Substantia nigra (tissue), 51 donors: ENCODE measurements at places on chromosomes 11 and 22.

DNA sequence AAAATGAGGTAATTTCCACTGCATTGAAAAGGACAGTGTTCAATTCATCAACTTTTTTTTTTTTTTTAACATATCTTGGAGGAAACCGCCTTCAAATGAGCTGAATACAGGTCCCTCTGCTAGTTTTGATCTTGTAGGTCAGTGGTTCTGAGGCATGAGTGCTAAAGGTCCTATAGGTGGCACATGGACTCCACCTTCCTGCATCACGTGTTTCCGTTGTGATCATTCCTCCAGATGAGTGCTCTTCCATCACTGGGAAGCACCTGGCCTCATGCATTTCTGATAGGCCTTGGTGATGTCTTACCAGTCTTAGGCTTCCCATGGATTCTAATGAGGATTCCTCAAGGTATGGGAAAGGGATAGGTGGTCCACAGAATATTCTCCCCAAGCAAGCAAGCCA is 37.8 kb downstream of the FDX1 start:
- no peak for DNase-seq

- DNase-seq = no peak
Measured at GRCh38 chr11:22467741-22468140, 129.6 kb downstream of the SLC17A6 start.

DNA sequence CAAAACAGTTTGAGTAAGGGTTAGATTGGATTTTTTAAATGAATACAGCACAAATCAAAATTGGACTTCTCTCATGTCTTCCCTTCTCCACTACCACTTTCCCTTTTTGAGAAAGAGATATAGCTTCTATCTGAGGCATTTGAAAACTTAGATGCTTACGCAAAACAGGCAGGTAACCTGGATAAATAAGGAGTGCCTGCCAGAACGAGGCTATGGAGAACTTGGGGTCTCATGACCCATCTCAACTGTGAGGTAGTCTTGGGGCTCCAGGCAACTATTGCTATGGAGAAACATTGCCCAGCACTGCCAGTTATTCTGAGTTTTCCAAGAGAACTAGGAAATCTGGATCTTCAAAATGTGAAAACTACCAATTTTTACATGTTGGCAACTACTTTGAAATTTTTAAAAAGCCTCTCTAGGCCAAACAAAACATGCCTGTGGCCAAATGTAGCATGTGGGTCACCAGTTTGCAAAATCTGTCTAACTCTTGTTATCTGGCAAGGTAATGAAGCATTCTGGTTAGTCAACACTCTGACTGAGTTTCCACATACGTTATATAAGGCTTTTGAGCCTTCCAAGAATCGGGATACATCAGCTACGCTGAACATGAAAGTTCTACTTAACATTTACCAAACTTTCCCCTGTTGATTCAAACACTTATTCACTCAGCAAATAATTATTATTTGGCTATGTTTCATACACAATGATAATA is 752.7 kb downstream of the KCNA4 start:
- DNase-seq = no peak

DNA sequence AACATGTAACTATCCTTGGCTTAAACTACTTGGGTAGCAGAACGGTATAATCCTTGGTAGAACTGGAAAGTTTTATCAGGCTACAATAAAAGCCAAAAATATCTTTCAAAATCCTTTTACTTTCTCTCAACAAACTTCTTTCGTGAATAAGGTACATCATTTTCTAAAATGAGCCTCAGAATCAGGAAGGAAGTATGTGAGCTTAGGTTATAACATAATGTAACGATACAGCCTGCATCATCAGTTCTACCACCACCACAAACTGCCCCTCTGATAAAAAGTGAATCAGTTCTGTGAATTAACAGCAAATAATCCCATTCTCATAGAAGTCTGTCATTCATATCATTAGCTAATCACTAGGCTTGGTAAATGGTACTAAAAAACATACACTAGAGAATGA is 244.3 kb downstream of the SBF2 start:
- no peak for DNase-seq

- DNase-seq = no peak
Measured at GRCh38 chr11:31872076-31872443, 60.9 kb upstream of the PAX6 start.

GRCh38 chr11:121347813-121348212 is 55.2 kb downstream of the SC5D start:
- DNase-seq = no peak

DNA sequence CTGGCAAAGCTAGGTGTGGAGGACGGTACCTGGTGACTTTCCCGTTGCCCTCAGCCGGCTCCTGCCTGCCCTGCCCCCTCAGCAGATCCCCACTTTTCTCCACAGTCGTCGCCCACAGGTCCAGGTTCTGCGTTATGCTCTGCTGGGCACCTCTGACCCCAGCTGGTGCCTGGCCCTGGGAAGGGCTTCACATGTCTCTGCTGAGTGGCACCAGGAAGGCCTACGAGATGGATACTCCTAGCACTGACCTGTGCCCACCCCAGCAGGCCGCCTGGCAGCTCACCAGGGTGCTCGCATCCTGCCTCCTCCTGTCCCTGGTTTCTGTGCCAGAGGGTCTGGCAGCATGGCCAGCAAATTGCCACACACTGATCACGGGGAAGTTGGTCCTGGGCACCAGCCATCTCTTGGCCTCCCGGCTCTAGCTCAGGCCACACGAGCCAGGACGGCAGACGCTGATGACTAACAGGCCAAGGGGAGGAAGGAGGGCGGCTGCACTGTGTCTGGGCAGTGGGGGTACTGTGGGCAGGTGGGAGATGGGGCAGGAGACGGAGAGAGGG is 13.8 kb downstream of the CARS1 start:
- peak; percentile 23 for DNase-seq

- no peak for DNase-seq
Measured at GRCh38 chr22:35742342-35743100, 24.8 kb downstream of the APOL5 start.

DNA sequence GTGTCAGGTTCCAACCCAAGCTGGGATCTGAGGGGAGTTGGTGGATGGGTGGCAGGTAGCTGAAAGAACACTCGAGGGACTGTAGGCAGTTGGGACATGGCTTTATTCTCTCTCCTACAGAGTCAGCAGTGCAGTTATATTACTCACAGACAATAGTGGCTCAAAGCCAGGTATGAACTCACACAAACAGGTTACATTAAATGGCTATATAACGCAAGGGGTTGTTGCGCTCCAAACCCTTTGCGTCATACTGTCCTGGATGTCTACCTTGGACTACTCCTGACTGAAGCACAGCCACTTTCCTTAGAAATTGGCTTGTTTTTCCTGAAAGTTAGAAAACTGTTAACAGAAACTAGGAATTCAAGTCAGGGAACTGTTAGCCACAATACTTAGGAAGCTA is 66.4 kb upstream of the OR4B1 start:
- no peak for DNase-seq

- no peak for DNase-seq
Measured at GRCh38 chr11:96114178-96115064, 190.5 kb upstream of the MTMR2 start.

GRCh38 chr11:65316227-65317024 is 1.8 kb downstream of the CDC42EP2 start:
- no peak for DNase-seq

- DNase-seq = peak; percentile 9
Measured at GRCh38 chr11:123314972-123315371, 115.1 kb upstream of the GRAMD1B start.

DNA sequence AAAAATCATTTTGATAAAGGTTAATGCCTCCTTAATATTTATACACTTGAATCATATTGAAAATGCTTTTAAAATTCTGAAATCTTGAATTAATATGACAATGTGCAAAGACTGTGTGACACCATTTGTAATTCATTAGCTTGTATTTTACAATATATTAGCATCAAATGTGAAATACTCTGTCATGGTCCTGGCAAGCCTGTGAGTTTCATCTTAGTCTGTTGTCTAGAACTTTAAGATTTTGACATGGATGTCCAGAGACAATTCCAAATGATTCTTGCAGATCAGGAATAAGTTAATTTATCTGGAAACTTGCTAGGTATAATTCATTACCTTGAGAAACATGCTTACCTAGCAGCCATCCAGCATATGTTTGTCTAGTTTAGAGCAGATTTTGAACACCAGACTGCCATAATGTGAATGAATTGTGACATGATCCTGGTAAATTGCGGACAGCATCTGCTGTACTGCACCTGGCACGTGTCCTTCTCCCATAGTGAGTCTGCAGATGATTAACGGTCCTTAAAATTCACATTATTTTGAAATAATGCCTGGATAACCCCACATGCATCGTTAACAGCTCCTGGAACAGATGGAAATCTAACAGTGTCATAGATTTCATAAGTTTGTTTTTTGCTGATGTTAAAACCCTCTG is 34.5 kb upstream of the DEUP1 start:
- no peak for DNase-seq

DNA sequence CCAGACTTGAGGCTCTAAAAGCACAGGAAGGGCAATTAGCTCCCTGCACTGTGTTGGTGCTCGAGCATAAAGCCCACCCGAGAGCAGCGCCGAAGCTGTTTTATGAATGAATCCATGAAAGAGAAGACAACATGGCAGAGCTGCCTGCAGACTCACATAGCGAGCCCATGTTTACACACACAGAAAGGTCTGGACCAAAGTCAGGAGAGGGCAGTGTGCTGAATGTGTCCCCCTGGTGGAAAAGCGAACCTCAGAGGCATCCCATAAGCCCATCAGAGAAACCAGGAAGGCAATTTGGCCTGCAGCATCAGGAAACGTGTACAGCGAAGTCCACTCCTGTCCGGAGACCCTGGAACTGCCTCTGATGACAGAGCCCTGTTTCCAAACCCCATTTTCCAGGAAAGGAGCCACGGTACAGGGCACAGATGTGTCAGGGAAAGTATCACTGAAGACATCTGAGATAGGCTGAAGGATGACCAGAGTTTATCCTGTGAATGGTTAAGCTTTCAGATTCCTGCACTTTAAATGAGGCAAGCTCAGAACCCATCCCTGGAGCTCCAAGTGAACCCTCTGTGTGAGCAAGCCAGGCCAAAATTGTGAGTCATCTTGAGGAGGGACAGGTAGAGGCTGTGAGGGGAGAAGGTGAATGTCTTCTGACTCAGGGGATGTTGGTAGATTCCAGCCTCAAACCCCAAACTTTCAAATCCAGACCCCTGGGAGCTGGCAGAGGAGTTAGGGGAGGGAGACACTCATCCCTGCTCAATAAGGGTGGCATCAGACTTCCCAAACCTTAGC is 36.9 kb downstream of the CHRDL2 start:
- no peak for DNase-seq

DNA sequence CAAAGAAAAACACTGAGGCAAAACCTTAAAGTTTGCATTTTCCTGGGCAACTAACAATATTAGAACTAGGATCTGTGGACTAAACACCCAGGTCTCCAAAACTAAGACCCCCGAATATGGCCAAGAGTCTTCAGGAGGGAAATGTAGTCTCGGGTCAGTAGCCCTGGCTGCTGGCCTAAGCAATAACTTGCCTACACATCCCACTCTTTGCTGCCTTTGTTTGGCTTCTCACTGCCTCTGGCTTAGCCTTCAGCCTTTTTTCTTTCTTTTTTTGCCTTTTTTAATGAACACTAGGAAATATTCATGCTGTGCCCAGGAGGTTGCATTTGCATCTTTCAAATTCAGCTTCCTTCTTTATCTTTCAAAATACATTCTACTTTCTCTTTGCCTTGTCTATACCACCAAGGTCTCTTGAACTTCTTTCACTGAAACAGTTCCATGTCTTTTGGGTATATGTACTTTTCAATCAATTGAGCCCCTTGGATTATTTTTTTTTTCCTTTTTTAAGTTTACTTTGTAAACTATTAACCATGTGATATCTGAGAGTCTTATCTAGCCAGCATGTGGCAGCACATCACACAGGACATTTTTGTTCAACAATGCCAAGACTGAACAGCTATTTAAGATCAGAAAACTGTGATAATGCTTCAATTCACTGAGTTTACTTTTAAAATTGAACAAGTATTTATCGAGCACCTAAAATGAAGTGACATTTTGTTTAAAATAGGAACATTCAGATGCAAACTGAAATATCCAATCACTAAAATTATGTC is 165.0 kb upstream of the TRPC6 start:
- no peak for DNase-seq

DNA sequence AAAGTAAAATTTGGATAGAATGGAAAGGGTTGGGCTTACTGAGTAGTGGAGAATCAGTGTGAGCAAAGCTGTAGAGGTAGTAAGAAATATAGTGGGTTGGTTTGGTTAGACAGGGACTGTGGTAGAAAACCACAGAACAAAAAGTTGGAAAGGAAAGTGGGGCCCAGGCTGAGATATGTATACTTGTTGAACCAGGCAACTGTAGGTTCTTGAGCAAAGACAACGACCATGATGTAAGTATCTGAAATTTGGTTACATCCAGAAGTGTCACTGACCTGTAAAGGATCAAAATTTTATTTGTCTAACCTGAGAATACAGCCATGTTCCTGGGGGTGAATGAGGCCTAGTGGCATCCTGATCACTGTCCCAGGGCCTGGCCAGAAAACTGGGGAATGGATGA is 114.1 kb downstream of the STIM1 start:
- no peak for DNase-seq

DNA sequence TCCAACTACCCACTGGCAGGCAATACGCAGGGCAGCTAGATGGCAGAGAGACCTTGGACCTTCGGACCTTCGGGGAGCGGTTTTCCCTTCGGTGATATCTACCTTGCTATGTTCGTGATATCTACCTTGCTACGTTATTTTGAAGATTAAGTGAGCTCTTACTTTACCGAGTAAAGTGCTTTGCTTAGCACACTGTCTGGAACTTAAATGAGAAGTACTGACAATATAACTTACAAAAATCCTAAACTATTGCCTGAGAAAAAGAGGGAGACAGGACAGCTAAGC is 1.0 kb upstream of the PRDM10 start:
- DNase-seq = no peak

- no peak for DNase-seq
Measured at GRCh38 chr11:65801153-65801987, 14.5 kb downstream of the OVOL1 start.

- no peak for DNase-seq
Measured at GRCh38 chr11:131178020-131178419, 192.4 kb upstream of the NTM start.

DNA sequence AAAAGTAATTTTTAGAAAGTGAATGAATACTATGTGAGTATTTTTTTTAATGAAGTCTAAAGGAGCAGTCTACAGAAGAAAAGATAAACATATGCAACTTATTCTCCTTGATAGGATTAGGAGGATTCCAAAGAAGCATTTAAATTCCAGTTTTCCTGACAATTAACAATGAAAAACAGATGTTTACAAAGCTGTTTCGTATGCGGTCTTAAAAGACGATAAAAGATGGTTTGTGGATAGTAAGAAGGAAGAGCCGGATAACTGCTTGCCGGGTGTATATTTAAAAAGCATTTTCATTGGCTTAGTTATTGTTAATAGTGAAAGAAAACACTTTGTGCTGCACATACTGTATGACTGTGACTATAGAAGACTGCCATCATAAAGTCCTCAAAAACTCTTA is 120.0 kb upstream of the C11orf58 start:
- no peak for DNase-seq

GRCh38 chr11:10631761-10632160 is 61.8 kb downstream of the IRAG1 start:
- no peak for DNase-seq
